ENCODE measurements at places on chromosomes 16 and 17. TPM values are rescaled to one million over a fixed set of nuclear protein-coding genes. Genes with fewer than 3 reads are reported as not detected.
A peak's percentile ranks its signal among the peaks of the same experiment; 100 is the strongest.

DNA sequence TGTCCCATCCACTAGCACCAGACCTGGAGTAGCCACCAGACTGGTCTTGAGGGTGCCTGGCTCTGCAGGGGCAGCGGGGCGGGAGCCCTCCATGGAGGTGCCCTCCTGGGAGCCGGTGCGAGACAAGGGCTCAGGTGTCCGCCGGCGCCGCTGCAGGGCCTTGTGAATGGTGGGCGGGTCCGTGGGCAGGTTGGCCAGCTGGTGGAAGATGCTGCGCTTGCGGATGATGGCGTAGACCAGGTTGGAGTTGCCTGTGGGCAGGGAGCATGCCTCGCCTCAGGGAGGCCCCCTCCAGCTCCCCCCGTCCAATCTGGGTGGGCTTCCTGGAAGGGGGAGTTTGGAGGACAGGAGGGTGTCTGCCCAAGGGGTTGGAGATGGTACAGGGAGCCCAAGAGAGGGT is 18.4 kb downstream of the OTOP3 start:
- no peak for DNase-seq

- no peak for DNase-seq
These were observed 27.5 kb upstream of the KRT17 start for GRCh38 chr17:41651625-41652460.

DNA sequence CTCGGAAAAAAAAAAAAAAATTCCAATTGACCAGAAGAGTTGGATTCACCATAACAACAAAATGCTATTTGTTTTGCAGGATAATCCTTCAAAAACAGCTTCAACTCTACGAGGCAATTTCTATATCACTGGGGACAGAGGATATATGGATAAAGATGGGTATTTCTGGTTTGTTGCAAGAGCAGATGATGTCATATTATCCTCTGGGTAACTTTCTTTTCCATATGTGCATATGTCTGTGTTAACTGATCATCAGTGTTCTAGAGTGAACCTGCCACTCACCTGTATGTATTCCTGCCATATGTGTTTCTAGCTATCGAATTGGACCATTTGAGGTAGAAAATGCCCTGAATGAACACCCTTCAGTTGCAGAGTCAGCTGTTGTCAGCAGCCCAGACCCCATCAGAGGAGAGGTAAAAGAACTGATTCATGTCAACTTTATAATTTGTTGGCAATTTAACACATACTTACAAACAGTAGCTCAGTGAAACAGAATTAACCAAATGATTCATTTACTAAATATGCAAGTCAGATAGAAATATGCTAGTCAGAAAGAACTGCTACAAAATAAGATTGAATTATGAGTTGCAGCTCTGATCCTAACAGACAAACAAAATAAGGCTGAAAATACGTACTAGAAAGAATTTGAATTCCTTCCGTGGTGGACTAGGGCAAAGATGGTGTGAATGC is 14.2 kb downstream of the ERI2 start:
- DNase-seq, result no peak

- peak; percentile 91 for DNase-seq
These were observed 18.2 kb downstream of the PGS1 start for GRCh38 chr17:78396441-78397337.

DNA sequence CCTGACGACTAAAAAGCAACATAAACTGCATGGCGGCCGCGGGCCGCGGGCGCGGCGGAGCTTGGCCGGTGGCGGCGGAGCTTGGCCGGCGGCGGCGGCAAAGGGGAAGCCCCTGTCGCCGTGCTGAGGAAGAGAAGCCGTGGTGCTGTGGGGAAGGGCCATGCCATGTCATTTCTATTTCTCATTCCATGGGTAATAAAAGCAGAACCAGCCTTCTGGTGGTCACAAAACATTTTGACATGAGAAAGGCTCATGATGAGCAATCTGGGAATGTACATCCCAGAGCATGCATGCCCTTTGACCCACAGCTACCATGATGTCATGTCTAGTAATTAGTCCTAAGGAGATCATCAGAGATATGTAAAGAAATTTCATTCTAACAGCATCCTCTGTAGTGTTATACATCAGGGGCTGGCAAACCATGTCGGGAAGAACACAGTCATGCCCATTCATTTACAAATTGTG is 23.9 kb upstream of the HEATR6 start:
- no peak for DNase-seq

DNA sequence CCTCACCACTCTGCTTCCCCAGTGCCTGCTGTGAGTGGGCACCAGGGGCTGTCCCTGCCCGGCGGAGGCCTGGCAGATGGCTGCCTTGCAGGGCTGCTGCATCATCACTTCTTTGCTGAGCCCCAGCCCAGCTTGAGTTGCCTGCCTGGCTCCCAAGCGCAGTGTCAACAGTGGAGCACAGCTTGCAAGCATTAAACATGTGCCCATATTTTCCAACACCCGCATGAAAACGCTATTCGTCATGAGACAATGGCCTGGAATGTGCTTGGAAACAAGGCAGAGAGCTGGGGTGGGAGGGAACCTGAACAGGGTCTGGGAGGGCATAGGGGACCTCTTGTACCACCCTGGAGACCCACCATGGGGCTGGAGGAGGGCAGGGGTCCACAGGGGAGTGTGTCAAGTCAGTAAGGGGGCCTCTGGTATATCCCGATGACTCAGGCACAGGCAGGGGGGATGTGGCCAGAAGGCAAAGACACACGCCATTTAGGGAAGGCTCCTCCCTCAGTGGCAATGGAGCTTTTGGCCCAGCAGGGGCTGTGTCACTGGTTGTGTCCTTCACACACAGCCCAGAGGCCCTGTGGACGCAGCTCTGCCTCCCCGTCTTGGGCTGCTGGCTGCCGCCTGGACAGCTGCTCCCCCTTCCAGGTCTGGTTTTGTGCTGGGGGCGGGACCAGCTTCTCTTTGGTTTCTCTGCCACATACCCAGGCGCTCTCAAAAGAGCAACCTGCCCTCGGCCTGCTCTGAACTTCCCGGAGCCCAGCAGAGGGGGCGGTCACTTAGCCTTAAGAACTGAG is 17.4 kb upstream of the MTSS2 start:
- DNase-seq, result no peak

DNA sequence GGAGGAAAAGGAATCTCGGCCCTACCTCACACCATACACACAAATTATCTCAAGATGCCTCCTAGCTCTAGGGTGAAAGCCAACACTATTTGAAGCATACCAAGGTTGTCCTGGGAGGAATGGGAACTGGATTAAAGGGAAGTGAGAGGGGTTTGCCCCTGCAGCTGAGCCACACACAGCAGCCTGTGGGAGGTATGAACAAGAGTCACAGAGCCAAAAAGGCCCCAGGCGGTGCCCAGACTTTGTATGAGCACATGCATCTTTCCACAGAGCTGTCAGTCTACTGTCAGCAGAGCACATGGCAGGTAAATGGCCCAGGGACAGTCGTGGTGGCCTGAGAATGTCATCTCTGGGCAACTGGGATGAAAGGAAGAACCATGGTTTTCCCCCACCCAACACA is 31.0 kb upstream of the RCVRN start:
- no peak for DNase-seq

- no peak for DNase-seq
These were observed 18.0 kb upstream of the RNF135 start for GRCh38 chr17:30952638-30953393.

DNA sequence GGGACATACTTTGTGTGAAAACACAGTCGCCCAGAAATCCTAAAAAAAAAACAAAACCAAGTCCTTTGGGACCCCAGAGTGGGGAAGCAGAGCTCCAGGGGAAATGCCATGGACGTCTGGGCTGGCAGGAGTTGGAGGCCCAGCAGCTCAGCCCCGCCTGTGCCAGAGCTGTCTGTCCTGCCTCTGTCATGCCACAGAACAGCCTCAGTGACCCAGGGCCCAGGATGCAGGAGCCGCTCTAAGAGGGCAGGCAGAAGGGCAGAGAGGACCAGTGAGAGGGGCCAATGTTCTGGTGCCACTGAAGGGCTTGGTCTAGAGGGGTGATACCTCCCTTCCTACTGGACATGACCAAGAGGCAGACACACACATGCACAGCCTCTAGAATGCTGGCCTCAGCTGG is 166.2 kb downstream of the C16orf78 start:
- DNase-seq, result no peak

DNA sequence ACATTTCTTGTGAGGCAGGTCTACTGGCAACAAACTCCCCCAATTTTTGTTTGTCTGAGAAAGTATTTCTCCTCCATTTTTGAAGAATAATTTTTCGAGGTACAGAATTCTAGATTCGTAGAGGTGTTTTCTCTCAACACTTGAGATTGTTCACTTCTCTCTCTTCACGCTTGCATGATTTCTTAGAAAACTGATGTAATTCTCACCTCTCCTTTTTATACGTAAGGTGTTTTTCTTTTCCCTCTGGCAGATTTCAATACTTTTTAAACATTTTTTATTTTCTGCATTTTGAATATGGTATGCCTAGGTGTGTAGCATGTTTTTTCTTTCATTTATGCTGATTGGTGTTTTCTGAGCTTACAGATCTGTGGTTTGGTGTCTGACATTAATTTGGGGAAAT is 201.5 kb upstream of the AXIN2 start:
- no peak for DNase-seq

GRCh38 chr16:46691726-46692125 is 2.3 kb downstream of the ORC6 start:
- no peak for DNase-seq

DNA sequence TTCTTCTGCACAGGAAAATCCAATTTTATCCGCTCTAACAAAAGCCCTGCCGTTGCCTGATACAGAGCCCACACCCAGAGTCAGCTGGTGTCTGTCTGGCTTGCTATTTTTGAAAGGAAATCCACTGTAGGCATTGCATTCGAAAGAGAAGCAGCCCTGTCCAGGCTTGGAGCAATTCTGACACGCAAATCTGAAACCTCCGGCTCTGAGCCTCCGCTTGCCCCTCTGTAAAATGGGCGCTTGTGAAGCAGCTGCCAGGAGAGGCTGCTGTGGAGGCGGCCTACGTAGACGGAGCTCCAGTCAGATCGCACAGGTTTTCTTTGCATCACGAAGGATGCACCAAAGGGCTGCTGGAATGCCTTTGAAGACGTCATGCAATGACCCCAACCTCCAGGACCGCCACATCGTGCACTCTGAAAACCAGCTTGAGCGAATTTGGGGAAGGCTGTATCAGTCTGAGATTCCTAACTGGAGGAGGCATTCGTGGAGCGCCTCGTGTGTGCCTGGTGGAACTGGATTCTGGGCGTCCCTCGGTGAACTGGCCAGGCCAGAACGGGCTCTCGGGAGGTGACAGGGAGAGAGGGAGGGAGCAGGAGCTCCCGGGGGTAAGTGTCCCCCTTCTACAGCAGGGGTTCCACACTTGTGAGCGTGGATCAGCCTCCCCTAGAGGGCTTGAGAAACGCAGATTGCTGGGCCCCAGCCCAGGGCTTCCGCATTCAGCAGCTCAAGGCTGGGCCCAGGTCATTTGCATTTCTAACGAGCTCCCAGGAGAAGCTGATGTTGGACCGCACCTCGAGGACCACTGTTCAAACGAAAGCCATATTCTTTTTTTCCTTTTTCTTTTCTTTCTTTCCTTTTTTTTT is 215.5 kb downstream of the MRTFB start:
- DNase-seq, result no peak

DNA sequence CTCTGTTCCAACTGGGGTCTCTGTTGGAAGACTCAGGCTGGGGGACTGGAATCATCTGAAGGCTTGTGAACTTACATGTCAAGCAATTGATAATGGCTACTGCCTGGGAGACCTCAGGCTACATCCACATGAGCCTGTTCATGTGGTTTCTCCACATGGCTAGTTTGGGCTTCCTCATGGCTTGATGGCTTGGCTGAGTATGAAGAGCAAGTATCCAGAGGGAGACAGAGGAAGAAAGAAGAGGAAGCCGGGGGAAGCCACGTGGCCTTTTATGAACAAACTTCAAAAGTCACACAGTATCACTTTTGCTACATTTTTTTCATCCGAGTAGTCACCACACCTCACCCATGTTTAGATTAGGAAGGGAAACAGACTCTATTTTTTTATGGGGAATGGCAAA is 158.9 kb downstream of the TRIM37 start:
- no peak for DNase-seq

GRCh38 chr16:31727553-31727952 is 146.1 kb upstream of the ZNF267 start:
- no peak for DNase-seq

- no peak for DNase-seq
These were observed 5.8 kb upstream of the ATP2C2 start for GRCh38 chr16:84362471-84362941.

- DNase-seq, result no peak
These were observed 11.3 kb upstream of the STAC2 start for GRCh38 chr17:39236981-39237441.

DNA sequence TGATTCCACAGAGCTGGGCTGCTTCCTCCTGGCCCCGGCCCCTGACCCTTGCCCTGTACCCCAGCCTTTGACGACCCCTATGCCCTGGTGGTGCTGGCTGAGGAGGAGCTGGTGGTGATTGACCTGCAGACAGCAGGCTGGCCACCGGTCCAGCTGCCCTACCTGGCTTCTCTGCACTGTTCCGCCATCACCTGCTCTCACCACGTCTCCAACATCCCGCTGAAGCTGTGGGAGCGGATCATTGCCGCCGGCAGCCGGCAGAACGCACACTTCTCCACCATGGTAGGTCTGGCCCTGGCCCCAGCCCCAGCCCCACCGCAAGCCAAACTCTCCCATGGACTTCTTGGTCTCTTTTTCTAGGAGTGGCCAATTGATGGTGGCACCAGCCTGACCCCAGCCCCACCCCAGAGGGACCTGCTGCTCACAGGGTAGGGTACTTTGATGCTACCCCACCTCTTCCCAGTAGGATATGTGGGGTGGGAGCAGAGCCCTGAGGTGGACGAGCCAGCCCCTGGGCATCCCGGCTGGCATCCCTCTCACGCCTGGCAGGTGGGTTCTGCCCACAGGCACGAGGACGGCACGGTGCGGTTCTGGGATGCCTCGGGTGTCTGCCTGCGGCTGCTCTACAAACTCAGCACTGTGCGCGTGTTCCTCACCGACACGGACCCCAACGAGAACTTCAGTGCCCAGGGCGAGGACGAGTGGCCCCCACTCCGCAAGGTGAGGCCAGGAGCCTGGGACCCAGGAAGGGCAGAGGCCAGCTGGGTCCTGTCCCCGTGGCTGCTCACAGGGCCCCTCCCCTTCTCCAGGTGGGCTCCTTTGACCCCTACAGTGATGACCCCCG is 19.0 kb upstream of the MYO15B start:
- DNase-seq, result no peak

DNA sequence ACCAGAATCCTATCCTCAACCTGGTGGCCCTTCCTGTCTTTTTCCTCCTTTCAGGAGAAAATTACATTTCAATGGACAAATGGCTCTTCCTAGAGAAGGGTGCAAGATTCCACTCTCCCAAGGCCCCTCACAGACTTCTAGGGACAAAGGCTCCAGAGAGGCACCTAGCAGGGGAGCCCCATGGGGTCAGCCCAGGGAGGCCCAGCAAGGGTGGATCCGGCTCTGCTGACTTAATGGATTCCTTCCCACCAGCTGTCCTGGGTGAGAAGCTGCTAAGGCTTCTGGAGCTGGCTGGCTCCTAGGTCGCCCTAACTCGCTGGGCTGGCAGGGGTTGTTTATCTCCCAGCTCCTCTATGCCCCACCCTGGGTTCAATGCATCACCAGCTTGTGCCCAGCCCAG is 152.4 kb downstream of the ZNF423 start:
- DNase-seq, result no peak

- no peak for DNase-seq
These were observed 5.8 kb upstream of the BRIP1 start for GRCh38 chr17:61869138-61869537.

The PMM2 gene
- 22.9 TPM for total RNA-seq

The CUEDC1 gene
- total RNA-seq, result 8.1 TPM

The CDR2 gene
- 11.0 TPM for total RNA-seq

The KRT13 gene
- not detected for total RNA-seq

The CYTH1 gene
- total RNA-seq, result 32.1 TPM

The IRF8 gene
- total RNA-seq, result 9.0 TPM

The SRCIN1 gene
- total RNA-seq, result 19.3 TPM

The KRT12 gene
- total RNA-seq, result not detected

The SLC6A4 gene
- total RNA-seq, result 0.13 TPM

The MYH13 gene
- not detected for total RNA-seq

The CEP112 gene
- total RNA-seq, result 3.1 TPM
